ENCODE measurements at places on chromosomes 1 and 21. TPM values are rescaled to one million over a fixed set of nuclear protein-coding genes. Genes with fewer than 3 reads are reported as not detected.
A peak's percentile ranks its signal among the peaks of the same experiment; 100 is the strongest.

The MOB3C gene
- total RNA-seq: 42.3 TPM

The MYBPH gene
- not detected for total RNA-seq

The FAM72B gene
- total RNA-seq: 0.42 TPM

The SLC16A4 gene
- total RNA-seq: 48.5 TPM

The TTC22 gene
- total RNA-seq: not detected

DNA sequence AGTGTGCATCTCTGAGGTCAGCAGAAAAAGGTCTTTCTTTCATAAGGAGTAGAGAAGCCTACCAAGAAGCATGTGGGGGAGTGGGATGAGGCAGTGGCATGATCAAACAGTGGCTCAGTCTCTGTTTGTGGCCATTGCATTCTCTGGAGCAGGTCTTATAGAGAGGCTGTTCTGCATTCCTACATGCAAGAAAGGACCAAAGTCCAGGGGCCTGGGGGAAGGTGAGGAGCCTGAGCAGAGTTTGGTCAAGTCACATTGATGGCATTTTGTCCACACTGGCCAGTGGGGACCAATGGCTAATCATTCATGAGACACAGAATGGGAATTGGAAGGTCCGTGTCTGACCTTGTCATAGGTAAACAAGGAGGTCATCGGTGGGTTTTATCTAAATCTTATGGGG lies 25.4 kb downstream of the MAP10 start:
- H3K4me1 ChIP-seq: no peaks in the 10 kb centered on the region
- no peak overlapping the region for H3K4me3 ChIP-seq
- H3K27me3 ChIP-seq: no peaks in the 10 kb centered on the region
- no peaks in the 10 kb centered on the region for H3K36me3 ChIP-seq
- H3K27ac ChIP-seq: no peak overlapping the region

- no peak overlapping the region for H3K27ac ChIP-seq
- no peaks in the 10 kb centered on the region for H3K36me3 ChIP-seq
- H3K4me1 ChIP-seq: peaks cover 8% of the 10 kb centered on the region
- no peak for DNase-seq
- H3K27me3 ChIP-seq: no peaks in the 10 kb centered on the region
Observed at GRCh38 chr1:7583291-7584096, 187.6 kb upstream of the VAMP3 start.

GRCh38 chr1:29456685-29457435 lies 220.5 kb downstream of the PTPRU start:
- no peaks in the 10 kb centered on the region for H3K36me3 ChIP-seq
- H3K4me3 ChIP-seq: no peak overlapping the region
- DNase-seq: no peak
- H3K4me1 ChIP-seq: no peaks in the 10 kb centered on the region
- no peak overlapping the region for H3K27ac ChIP-seq

DNA sequence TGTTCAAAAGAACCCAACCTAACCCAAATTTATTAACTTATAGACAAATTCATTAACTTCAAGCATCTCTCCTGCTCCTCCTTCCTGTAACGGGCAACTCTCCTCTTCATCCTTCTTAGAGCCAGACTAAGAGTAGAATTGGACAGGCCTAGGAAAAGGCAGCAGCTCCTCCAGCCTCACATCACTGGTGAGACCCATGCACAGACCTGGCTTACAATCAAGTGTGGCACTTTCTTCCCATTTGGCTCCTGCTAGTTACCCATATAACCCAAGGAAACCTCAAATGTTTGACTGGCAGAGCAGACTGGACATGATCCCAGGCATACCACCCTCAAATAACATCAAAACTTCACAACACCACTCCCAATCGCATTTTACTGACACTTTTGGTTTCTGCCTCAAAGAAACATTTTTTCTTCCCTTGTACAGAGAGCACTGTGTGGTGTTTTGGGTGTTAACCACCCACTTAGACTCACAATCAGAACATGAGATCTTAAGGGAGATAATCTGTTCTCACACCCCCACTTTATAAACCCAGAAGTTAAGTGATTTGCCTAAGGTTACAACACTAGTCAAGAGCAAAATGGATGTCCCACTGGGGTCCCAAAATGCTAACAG lies 101.4 kb downstream of the SIPA1L2 start:
- no peaks in the 10 kb centered on the region for H3K36me3 ChIP-seq
- no peak overlapping the region for H3K4me3 ChIP-seq
- no peak overlapping the region for H3K27ac ChIP-seq
- no peaks in the 10 kb centered on the region for H3K27me3 ChIP-seq

GRCh38 chr1:17013491-17014320 lies 2.0 kb upstream of the ATP13A2 start:
- DNase-seq: no peak
- no peaks in the 10 kb centered on the region for H3K27me3 ChIP-seq
- peaks cover 12% of the 10 kb centered on the region for H3K4me1 ChIP-seq
- no peak overlapping the region for H3K27ac ChIP-seq
- H3K4me3 ChIP-seq: no peak overlapping the region

GRCh38 chr1:79006564-79006963 lies at the start of gene ADGRL4:
Gene ADGRL4, minus strand, starts transcription at chr1:79006730. Its CDS starts 76 bp downstream, at chr1:79006654.
- no peaks in the 10 kb centered on the region for H3K27me3 ChIP-seq
- DNase-seq: no peak
- H3K4me3 ChIP-seq: peak within 1 kb of the TSS; percentile 52
- no peaks in the 10 kb centered on the region for H3K4me1 ChIP-seq
- no peaks in the 10 kb centered on the region for H3K36me3 ChIP-seq
- no peak within 1 kb of the TSS for H3K27ac ChIP-seq

DNA sequence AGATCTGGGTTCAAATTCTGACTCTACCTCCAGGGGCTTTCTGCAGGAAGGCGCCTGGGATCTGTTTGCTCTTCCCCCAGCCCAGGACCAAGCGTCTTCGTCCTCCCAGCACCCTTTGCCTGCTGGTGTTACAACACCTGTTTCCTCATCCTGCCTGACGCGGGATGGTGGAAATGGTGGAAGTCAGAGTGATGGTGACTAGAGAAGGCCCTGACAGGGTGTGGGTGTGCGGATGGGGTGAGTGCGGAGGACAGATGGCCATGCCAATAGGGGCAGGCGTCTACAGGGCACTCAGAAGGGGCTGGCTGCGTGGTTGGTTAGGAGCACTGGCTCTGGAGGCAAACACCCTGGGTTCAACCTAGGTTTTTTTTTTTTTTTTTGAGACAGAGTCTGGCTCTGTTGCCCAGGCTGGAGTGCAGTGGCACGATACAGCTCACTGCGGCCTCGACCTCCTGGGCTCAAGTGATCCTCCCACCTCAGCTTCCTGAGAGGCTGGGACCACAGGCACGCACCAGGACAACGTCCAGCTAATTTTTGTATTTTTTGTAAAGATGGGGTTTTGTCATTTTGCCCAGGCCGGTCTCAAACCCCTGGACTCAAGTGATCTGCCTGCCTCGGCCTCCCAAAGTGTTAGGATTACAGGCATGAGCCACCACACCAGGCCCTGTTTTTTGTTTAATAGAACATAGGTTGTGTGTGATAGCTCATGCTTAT lies 1.5 kb downstream of the THEMIS2 start:
- DNase-seq: no peak
- peak overlapping the region; percentile 63 for H3K27ac ChIP-seq
- H3K4me1 ChIP-seq: no peaks in the 10 kb centered on the region
- H3K4me3 ChIP-seq: peak overlapping the region; percentile 85
- no peaks in the 10 kb centered on the region for H3K27me3 ChIP-seq

GRCh38 chr1:209688746-209689234 lies 13.6 kb downstream of the G0S2 start:
- no peak overlapping the region for H3K4me3 ChIP-seq
- no peaks in the 10 kb centered on the region for H3K4me1 ChIP-seq
- no peaks in the 10 kb centered on the region for H3K36me3 ChIP-seq
- DNase-seq: no peak
- no peak overlapping the region for H3K27ac ChIP-seq

DNA sequence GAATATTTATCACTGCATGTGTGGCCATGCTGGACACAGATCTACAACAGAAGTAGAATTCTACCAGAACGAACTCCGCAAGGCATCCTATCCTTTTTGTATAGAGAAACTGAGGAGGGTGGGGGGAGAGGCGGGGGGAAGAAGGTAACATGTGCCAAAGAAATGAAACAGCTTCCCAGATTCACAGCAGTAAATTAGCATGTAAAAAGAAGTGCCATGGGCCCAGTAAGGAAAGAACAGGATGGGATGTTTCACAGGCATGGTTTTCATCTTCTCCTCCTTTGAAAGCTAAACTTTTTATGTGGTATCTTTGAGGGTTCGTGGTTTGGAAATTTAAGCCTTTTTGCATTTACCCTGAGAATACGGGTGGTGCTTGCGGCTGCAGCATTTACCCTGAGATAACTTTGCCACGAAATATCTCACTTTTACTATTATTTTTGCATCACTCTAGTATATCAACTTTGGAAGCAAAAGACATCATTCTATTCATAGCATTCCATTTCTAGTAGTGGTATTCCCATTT lies 168.9 kb downstream of the TPR start:
- no peaks in the 10 kb centered on the region for H3K36me3 ChIP-seq
- H3K4me3 ChIP-seq: no peak overlapping the region
- DNase-seq: no peak
- peaks cover 18% of the 10 kb centered on the region for H3K4me1 ChIP-seq
- no peaks in the 10 kb centered on the region for H3K27me3 ChIP-seq

- no peaks in the 10 kb centered on the region for H3K4me1 ChIP-seq
- no peak overlapping the region for H3K4me3 ChIP-seq
- no peaks in the 10 kb centered on the region for H3K36me3 ChIP-seq
- DNase-seq: no peak
- H3K27ac ChIP-seq: no peak overlapping the region
- H3K27me3 ChIP-seq: no peaks in the 10 kb centered on the region
Observed at GRCh38 chr1:208807446-208808127, 563.4 kb upstream of the PLXNA2 start.

- no peak within 1 kb of the TSS for H3K4me3 ChIP-seq
- H3K36me3 ChIP-seq: peaks cover 8% of the 10 kb centered on the region
- no peak within 1 kb of the TSS for H3K27ac ChIP-seq
- no peak for DNase-seq
- no peaks in the 10 kb centered on the region for H3K27me3 ChIP-seq
Observed at GRCh38 chr1:1331068-1331965, at the start of gene TAS1R3. Gene TAS1R3, plus strand, starts transcription at chr1:1331280. Its CDS starts 66 bp downstream, at chr1:1331346.

- H3K36me3 ChIP-seq: no peaks in the 10 kb centered on the region
- H3K27ac ChIP-seq: no peak overlapping the region
- no peaks in the 10 kb centered on the region for H3K27me3 ChIP-seq
Observed at GRCh38 chr21:43276811-43277210, 108.0 kb downstream of the CRYAA start.

- H3K4me1 ChIP-seq: no peaks in the 10 kb centered on the region
- no peaks in the 10 kb centered on the region for H3K36me3 ChIP-seq
- H3K27ac ChIP-seq: no peak overlapping the region
Observed at GRCh38 chr1:202692959-202693555, 17.2 kb downstream of the SYT2 start.

DNA sequence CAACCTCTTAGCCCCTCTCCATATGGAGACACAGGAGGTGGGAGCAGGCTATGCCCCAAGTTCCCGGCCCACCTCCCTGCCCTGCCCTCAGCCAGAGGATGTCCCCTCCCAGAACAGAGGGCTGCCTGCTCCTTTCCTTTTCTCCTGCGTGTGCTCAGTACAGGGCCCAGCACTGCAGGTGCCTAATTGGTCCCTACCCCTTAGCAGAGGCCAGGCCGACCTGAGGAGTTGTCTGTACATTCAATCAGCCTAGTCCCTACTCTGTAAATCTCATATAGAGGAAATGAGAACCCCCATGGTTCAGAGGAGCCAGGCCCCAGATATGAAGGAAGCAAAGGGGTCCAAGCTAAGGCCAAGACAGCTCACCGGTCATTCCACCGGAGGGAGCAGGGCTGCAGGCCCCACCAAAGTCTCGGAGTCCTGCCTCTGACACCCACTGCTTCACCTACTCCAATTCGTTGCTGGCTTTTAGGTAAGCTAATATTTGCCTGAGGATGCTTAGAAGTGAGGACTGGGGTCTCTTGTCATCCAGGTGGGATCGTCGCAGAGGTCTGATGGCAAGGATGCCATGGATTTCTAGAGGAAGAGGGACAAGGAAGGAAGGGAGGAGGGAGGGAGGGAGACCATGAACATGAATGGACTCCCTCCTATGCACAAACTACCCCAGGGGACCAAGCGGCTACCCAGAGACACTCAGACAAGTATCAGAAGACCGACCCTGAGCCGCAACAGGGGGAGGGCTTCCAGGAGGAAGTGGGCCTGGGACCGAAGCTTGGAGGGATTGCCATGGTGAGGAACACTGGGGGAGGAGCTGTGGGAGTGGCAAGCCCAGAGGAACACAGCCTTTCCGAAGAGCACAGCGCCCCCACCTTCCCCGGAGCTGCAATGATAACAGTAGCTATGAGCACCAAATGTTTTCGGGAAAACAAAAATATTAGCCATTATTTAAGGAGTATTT lies 30.4 kb upstream of the FOXO6 start:
- no peaks in the 10 kb centered on the region for H3K36me3 ChIP-seq
- H3K27me3 ChIP-seq: no peaks in the 10 kb centered on the region
- no peak overlapping the region for H3K4me3 ChIP-seq
- no peak for DNase-seq
- no peaks in the 10 kb centered on the region for H3K4me1 ChIP-seq
